Nucleus accumbens (tissue), 56 donors: ENCODE measurements at places on chromosomes 7 and 10.
A peak's percentile ranks its signal among the peaks of the same experiment; 100 is the strongest.

DNA sequence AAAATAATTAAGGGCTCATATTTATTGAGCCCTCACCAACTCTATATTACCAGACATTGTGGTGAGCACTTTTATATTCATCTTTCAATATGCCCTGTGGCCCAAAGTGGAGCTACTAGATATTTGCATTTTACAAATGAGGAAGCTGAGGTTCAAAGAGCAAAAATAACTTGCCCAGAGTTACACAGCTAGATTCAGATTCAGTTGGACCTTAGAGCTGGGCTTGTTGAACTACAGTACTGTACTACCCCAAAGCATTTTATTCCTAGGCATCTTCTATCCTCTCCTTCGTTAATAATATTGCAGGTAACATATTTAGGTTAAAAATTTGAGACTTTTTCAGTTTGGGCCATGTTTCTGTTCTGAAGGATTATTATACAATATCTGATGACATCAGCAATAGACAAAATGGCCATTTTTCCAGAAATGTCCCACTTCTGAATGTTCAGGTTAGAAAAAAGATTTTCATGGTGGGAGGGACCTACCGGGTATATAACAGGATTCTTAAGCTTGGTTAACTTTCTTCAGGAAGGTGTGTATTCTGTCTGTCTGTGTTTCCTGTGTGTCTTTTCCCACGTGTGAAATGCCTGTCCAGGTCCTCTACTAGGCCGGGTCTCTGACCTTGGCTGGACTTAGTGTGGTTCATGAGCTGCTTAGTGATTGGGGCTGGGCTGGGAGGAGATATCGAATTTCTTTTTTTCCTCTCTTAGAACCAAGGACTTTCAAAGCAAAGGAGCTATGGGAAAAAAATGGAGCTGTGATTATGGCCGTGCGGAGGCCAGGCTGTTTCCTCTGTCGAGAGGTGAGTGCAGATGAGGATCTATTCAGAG is 13.6 kb downstream of the PRXL2A start:
- DNase-seq: no peak

GRCh38 chr7:158432369-158433341 is 155.0 kb downstream of the PTPRN2 start:
- DNase-seq: no peak

DNA sequence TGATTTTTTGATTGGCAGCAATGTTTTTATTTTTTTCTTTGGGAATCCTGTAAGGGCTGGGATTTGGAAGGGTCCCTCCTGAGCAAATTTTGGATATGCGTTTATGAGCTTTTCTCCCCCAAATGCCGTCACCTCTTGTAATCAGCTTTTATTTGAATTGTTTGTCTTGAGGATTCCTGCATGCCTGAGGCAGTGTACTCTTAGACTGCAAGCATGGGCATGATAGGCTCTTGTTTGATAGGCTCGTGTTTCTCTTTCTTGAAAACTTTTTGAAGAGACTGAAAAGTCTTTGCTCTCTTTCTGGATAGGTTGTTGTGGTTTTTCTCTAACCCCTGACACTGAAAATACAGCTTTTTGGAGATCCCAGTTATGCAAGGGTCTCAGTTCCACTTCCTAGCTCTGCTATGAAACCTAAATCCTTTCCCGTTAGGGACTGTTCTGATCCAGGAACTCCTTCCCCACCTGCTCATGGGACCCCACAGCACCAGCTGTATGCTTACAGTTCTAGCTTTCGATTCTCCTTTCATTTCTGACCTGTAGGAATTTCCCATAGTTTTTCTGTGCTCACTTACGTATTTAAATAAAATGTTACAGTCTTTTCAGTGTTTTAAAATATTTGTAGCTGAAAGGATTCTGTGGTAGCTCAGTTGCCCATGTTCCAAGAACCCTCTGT is 17.2 kb downstream of the TSPAN13 start:
- no peak for DNase-seq

- DNase-seq: no peak
Observed at GRCh38 chr10:102605712-102606111, 38.6 kb upstream of the TRIM8 start.

DNA sequence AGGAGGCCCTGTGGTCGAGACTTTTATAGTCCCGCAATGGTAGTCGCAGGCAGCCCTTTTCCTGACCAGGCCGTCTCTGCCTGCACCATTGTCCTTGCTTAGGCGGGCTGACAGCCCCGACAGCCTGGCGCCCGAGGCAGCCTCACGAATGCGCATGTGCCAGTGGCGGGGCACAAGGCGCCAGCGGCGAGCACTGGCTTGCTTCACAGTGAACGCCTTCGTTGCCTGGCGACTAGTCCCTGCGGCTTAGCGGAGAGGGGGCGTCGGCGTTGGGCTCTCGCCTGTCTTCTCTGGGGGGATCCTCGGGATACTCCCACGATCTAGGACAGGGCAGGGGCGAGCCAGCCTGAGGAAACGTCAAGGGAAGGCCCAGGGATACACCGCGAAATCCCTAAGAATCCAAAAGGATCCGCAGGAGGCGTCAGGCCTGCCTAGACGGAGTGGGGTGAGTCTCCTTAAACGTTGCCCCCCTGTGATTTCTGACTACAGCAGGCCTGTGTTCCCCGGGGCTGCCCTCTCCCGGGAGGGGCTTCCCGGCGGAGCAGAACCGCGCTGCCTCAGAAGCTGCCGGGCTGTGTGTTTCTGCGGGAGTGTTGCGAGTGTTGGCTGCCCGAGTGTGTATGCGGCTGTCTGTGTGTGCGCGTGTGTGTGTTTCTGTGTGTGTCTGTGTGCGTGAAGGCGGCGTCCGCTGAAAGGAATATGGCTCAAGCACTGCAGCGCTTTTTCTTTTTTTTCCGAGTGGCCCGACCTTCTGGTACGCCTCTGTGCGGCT is 20.5 kb upstream of the ZNF273 start:
- DNase-seq: peak; percentile 44

- no peak for DNase-seq
Observed at GRCh38 chr10:75356484-75356883, 45.1 kb downstream of the ZNF503 start.
